ENCODE measurements at places on chromosomes 1 and 21.
A peak's percentile ranks its signal among the peaks of the same experiment; 100 is the strongest.

- DNase-seq = no peak
These were observed 75.1 kb downstream of the DTL start for GRCh38 chr1:212110617-212111016.

- DNase-seq = no peak
These were observed 23.7 kb downstream of the CAMK1G start for GRCh38 chr1:209607102-209607794.

DNA sequence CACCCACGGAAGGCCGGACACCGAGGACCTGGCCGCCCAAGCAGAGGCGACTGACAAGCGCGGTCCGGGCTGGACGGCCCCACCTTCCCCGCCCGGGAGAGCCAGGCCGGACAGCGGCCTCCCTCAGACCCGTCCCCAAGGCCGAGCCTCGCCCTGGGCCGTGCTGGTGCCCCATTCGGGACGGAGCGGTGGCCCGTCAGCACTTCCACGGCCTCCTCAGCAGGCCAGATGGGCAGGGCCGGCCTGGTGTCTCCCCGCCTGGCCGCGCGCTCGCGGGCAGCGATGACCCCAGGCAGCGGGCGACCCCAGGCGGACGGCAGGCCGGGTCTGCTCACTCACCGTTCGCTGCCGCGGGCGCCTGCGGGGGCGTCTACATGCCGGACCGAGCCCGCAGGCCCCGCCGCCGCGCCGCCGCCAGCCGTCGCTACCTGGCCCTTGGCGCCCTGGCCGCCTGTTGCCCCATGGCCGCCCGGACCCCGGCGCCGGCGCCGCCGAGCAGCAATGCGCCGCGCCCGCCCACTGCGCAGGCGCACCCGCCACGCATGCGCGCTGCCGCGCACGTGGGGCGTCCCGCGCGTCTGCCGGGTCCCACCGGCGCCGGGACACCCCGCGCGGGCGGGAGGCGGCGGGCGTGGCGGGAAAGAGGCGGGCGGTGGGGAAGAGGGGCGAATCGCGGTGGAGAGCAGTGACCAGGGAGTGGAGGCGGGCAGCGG is at the start of gene NADK:
NADK (minus strand) TSS at position 521 of the 713 bp plus-strand sequence. CDS start 13,064 bp downstream, outside the sequence.
- DNase-seq = peak; percentile 87

- DNase-seq = no peak
These were observed 5.4 kb upstream of the NBPF1 start for GRCh38 chr1:16618719-16619118.

DNA sequence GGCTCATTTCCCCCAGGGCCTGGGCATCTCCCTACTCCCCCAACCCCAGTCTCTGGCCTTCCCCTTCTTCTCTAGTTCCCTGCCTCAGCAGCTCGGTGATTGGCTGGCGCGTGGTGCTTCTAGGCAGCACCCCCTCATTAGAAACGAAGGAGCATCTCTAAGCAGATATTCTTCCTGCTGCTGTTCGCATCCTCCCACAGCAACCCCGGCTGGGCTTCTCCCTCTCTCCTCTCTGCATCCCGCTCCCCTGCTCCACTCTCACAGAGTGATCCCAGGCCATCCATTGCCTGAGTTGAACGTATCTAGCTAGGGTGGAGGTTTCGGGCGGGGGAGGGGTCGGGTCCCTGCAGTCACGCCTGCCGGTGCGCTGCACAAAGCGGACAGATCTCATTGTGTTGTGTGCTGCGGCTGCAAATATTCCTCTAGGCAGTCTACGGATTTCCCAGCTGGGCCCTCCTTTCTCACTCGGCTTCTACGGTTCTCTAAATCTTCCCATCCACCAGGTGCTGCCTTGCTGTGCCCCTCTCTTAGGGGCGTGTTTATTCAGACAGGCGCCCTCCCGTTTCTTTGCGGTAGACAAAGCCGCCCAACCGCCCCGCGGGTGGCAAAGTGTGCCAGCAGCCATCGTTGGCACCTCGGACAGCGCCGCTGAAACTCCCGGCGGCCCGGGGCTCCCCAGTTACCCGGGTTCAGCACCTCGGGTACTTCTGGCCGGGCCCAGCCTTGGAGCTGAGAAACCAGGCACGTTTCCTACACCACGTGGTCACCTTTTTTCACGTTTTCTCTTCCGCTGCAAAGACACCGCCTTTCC is 2.2 kb downstream of the CACNA1E start:
- DNase-seq = no peak

DNA sequence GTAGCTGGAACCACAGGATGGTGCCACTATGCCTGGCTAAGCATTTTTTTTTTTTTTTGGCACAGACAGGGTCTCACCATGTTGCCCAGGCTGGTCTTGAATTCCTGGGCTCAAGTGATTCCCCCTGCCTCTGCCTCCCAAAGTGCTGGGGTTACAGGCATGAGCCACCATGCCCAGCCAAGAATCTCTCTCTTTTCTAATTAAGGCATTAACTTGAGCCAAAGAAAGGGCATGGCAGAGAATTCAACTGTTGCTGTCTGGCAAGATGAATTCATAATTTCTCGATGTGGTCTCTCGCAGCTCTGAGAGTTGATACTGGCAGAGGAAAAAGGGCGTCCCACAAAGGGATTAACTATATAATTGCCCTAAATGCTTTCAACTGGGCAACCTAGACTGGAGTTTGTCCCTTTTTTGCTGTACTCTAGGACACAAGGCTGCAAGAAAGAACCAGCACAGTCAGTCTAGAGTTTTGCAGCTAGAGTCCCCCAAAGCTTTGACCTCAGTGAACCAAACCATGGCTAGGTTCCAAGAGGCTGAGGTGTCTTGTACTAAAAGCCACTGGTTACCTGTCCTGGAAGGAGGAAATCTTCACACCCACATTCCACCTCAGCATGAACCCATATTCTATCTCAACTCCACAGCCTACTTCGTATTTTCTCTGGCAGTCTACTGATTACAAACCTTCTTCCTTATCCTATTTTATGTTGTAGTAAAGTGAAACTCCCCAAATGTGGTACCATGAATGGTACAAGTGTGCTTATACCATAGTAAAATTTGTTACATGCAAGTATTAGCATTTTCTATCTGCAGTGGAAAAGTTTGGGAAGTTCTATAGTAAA is 51.2 kb downstream of the OPTC start:
- DNase-seq = no peak

- no peak for DNase-seq
These were observed 46.5 kb upstream of the GREM2 start for GRCh38 chr1:240658312-240658960.

DNA sequence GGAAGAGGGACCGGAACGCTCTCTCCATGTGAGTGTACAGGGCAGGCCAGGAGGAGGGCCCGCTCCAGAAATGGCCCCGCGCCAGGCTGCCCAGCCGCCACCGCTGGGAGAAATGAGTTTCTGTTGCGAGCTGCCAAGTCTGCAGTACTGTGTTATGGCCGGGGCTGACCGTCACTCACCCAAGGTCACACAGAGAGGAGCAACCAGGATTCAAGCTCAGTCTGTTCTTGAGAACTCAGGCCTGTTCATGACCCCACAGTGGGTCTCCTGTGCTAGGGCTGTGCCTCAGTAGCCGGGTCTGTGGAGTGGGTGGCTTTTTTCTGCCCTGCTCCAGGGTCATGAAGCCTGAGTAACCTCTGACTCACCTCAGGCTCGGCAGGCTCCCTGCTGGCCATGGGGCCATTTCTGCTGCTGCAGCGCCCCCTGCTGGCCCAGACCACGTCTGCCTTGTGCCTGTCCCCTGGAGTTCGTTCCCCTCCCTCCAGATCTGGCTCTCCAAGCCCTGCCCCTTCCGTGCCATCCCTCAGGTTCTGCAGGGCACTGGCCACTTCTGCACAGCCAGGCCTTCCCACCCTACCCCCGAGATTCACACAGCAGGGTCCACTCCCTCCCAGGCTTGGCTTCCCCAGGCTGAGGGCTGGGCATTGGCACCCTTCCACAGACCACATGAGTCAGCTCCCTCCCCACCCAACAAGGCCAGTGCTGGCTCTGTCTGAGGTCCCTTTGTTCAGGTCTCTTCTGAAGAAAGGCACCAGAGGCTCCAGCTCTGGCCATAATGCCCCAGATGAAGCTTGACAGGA is 51.8 kb downstream of the EDN2 start:
- DNase-seq = peak; percentile 75

- DNase-seq = no peak
These were observed 777 bp downstream of the LRRC41 start for GRCh38 chr1:46302641-46303037.

DNA sequence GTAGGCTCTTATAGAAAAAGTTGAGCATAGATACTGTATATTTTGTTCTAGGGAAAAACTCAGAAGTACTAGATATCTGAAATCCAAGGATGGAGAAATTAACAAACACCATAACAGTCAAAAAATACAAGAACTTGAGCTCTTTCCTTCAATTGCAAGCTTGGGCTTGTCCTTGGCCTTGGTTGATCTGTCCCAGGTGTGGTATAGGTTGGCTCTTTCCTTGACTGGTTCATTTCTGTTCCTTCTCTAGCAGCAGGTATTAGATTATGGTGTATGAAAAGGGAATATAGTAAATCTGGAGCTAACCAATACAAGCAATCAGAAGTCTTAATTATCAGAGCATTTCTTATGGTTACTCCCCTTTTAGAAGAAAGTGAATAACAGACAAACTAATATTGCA is 198.6 kb downstream of the GPATCH2 start:
- no peak for DNase-seq

GRCh38 chr1:67355745-67356424 is 48.2 kb downstream of the IL12RB2 start:
- no peak for DNase-seq

GRCh38 chr1:162151900-162152829 is 82.7 kb downstream of the NOS1AP start:
- no peak for DNase-seq

- DNase-seq = no peak
These were observed 344.0 kb downstream of the ST6GALNAC3 start for GRCh38 chr1:76418531-76418930.

DNA sequence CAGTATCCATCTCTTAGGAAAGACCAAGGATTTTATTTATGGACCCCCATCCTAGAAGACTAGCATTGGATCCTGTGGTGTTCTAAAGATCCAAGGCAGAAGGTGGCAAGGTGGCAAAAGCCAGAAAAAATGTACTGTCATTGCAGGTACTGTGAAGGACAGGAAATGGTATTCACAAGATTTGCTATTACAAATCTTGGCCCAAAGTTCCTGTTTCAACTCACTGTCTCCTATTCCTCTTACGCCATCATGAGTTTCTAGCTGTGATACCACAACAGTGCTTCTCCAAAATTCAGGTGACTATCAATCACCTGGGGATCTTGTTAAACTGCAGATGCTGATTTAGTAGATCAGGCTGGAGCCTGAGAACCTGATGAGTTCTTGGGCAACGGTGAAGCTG is 21.4 kb downstream of the ACP6 start:
- DNase-seq = no peak
